ENCODE measurements at places on chromosomes 4 and X.

DNA sequence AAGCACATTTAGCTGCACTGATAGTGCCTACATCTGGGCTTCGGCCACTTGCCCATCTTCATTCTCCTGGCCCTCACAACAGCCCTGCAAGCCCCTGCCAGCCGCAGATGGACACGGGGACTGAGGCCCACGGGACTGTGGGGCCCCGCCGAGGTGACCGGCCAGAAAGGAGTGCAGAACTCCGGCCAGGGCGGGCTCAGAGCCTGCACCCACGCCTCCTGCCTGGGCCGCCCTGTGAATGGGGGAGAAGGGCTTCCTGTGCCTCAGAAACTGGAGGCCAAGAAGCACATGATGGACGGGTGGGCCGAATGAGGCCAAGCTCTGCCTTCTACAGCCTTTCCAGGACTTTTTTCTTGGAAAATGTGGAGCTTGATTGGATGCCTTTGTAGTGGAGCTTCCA, 35.7 kb upstream of the HGFAC start:
- no peak for DNase-seq

DNA sequence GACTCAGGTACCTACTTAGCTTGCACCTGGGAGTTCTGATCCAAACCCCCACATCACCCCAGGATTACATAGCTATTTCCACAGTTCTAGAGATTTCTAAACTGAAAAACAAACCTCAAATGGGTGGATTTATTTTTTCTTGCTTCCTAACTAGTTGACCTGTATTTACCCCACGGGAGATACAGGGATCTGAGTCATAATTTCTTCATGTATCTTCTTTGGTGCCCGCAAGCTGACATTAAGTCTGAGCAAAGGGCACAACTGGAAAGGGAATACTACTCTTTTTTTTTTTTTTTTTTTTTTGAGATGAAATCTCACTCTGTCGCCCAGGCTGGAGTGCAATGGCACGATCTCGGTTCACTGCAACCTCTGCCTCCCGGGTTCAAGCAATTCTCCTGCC, 10.0 kb upstream of the ELOVL6 start:
- no peak for DNase-seq

- DNase-seq: no peak
Observed at GRCh38 chr4:660401-660800, 13.7 kb downstream of the ATP5ME start.

DNA sequence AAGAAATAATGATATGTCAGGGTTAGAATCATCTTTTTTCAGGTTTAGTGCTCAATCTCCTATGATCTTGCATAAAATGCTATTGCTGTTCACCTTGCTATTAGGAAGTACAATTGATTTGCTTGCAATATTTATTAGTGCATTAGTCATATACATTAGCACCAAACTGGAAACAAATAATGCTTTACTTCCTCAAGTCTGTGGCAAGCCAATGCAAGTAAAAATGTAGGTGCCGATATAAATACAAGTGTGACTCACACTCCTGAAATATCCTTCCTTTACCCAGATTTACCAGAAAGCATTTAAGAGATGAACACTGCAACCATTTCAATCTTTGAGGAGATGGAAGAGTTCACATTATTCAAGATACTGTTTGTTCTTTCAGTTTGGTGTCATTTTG, 1487.7 kb upstream of the ADGRL3 start:
- DNase-seq: no peak

DNA sequence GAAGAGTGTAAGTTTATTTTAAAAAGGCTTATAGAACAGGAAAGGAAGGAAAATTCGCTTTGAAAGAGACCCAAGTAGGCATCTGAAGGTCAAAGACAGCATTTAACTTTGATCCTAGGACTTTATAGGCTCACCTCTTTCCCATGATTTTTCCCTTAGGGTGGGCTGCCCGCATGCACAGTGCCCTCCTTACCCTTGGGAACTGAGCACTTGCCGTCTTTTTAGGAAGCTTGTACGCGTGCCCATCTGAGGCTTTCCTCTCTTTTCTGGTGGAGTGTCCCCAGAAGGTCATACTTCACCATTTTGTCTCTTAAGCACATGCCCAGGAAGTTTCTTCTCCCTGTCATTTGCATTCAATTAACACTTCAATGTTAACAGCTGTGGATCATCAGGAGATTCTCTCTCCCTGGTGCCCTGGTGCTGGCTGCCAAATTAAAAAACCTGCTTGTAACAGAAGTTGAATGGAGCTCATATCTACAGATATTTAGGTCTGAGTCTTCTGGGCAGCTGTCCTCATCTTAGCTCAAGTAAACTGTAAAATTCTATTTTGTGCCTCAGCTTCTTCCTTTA, 38.4 kb upstream of the IL9R start:
- no peak for DNase-seq
